ENCODE measurements at places on chromosomes 2 and 18.

- no peak for DNase-seq
These were observed 313.5 kb upstream of the SLC39A10 start for GRCh38 chr2:195343540-195343939.

- DNase-seq = no peak
These were observed 246.6 kb downstream of the SETBP1 start for GRCh38 chr18:44927127-44927849.

DNA sequence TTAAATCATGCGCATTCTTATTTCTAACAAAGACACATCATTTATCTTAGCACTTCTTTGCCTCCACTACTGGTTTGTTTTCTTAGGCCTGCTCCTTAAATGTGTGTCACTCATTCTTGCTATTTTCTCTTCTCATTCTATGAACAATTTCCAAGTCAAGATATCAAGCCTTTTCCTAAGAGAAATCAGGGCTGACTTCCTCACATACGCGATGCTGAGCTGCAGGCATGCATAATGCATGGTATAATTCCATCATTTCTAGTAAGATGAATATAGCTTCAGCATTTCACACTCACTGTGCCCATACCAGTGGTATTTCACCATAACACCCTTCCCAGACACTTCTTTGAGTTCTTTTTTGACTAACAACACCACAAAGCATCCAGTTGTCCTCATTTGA, 838.9 kb upstream of the DDX18 start:
- DNase-seq = no peak

- no peak for DNase-seq
These were observed 413.0 kb downstream of the PTPRM start for GRCh38 chr18:7980136-7980535.

- no peak for DNase-seq
These were observed 11.8 kb upstream of the KCMF1 start for GRCh38 chr2:84959095-84959565.

DNA sequence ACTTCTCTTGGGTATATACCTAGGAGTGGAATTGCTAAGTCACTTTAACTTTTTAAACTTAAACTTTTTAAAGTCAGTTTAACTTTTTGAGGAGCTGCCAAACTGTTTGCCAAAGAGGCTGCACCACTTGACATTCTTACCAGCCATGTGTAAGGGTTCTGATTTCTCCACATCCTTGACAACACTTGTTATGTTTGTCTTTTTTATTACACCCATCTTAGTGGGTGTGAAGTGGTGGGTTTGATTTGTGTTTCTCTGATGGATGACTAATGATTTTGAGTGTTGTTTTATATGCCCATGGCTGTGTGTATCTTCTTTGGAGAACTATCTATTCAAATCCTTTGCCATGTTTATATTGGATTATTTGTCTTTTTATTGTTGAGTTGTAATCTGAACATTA, 13.6 kb downstream of the ASAP2 start:
- DNase-seq = no peak

- no peak for DNase-seq
These were observed 43.1 kb downstream of the BOD1L2 start for GRCh38 chr18:57190026-57190425.

DNA sequence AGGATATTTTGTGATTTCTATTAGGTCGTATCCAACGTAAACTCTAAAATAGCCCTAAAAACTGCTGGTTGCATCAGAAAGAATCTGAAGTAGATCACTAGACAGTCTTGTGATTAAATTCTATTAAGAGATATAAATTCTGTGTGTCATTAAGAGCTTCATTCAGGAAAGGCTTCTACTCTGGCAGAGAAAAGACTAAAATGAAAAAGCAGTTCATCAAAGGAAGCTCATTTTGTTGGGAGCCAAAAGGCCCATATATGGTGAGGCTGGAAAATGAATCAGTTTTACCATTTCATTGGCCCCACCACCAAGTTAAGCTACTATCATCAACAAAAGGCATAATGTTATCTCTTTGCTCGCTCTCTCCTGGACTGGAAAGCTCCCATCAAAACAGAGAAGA, 261.1 kb downstream of the SATB2 start:
- DNase-seq = no peak

- peak; percentile 80 for DNase-seq
These were observed 706 bp upstream of the BCL11A start for GRCh38 chr2:60554074-60554645.

GRCh38 chr2:39920307-39920801, 141.3 kb upstream of the THUMPD2 start:
- DNase-seq = no peak

DNA sequence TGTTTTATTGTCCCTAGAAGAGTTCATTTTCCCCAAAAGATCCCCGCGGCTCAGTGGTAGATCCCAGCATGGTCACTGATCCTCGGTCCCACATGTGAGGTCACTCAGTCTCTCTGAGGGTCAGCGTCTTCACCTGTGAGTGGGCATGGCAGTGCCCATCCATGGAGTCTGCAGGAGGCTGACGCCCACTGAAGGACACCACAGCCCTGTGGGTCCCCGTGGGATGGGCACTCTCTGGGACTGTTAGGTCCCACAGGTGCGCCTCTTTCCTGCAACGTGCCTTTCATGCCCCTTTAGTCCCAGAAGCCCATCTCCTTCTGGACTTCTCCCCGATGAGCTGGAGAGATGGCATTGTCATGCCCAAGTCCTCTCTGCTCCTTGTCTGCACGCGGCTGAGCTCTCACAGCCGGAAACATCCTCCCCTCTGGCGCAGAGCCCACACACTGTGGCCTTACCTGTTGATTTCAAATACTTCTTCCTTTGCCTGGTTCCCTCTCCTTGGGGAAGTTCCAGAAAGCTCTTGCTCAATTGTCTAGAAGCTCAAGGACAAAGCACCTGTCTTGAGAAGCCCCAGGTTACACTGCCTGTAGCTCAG, 75.9 kb downstream of the PTGR3 start:
- DNase-seq = no peak

DNA sequence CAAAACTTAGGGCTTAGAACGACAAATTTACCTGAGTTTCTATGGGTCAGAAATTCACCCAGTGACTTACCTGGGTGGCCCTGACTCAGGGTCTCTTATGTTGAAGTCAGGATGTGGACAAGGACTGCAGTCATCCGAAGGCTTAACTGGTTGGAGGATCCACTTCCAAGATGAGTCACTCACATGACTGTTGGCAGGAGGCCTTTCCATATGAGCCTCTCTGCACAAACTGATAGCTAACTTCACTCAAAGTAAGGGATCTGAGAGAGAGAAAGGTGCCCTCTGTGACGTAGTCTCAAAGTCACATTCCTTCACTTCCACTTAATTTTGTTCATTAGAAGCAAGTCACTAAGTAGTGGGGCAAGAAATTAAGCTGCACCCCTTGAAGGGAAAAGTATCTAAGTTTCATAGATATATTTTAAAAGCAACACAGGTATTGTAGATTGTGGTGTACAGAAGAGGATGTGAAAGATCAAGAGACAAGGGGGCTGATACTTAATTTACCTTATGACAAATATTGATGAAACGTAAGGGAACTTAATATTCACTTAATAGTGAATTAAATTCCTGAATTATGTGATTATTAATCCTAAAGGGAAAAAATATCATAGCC, 48.4 kb downstream of the TANK start:
- DNase-seq = no peak

DNA sequence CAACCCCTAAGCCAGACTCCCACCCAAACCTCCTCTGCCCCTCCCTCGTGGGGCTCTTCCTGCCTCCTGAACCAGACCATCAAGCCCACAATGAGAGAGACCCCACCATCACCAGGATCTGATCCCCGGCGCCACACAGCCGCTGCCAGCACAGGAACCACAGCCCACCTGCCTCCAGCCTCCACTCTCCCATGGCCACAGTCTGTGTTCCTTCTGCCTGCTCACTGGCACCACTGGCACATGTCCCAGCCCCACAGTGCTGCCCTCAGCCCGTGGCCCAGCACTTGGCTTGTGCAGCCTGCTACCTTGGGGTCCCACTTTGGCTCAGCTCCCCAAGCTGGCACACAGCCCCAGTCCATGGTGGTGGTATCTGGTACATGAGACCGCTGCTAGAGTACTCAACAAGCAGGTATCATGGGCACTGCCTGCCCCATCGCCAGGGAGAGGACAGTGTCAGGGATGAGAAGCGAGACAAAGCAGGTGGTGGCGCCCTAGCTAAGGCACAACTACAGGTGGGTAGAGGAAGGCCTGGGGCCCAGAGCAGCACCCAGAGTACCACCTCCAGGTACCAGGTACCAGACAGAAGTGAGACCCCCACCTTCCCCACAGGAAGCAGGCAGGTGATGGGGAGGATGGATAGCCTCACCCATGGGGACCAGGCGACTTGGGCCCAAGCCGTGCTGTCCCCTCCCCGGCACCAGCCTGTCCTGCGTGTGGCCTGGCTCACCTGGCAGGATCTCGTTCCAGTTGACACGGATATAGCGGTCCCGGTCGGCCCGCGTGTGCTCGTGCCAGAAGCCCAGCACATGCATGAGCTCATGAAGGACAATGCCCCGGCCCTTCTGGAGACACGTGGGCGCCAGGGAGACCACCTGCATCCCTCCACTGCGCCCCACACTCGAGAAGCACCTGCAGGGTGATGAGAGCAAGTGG, 6.2 kb downstream of the ASTL start:
- no peak for DNase-seq

DNA sequence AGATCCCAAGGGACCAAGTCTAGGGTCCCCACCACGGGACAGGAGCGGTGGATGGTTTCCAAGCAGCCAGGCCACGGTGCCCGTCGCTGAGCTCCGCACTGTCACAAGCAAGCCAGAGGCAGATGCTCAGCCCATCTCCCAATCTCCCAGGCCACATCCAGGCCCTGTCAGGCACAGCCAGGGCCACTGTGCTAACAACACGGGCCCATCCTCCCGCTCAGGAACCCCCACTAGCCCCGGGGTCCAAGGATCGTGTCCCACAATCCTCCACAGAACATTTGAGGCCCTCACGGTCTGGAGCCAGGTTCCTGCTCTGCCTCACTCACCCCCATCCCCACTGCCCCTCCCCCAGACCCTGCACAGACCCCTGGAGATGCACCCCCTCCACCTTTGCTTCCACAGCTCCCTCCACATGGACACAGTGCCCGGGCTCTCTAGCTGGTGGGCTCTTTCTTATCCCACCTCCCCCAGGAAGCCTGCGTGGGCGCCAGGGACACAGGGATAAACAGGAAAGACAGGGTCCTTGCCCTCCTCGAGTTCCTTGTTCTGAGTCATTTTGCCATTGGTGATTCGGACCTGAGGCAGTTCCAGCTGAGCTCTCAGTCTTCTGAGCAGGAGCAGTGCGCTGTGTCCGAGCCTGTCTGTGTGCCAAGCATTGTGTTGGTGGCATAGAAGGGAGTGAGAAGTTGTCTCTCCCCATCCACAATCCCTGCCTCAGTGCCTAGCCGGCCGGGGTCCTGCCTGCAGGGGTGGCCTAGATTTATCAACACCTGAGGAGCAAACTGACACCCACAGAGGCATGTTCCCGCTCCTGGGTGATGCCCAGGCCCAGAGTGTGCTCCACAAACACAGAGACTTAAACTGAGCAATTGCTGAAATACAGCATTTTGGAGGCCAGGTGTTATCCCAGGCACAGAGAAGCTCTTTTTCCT, 7.0 kb downstream of the CROCC2 start:
- no peak for DNase-seq

DNA sequence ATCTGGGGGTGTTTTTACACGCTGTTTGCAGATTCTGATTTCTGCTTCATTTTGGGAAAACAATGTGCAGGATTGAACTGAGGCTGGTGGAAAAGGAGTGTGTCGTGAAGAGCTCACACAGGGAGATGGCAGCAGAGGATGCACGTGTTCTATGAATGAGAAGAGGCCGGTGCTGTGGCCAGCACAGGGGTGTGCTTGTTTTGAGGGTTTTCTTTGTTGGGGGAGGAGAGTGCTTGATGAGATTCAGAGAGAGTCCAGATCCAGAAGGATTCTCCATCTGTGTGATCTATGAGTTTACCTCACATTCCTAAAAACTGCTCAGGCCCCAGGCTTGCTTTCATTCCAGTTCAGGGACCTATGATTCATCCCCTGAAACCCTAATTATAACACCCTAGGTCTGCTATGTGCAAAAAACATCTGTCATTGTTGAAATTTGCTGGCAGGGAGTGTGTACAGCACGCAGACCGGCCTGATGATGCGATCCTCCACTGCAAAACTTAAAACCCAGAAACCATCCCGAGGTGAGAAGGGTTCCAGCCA, 12.1 kb downstream of the TGFA start:
- no peak for DNase-seq

DNA sequence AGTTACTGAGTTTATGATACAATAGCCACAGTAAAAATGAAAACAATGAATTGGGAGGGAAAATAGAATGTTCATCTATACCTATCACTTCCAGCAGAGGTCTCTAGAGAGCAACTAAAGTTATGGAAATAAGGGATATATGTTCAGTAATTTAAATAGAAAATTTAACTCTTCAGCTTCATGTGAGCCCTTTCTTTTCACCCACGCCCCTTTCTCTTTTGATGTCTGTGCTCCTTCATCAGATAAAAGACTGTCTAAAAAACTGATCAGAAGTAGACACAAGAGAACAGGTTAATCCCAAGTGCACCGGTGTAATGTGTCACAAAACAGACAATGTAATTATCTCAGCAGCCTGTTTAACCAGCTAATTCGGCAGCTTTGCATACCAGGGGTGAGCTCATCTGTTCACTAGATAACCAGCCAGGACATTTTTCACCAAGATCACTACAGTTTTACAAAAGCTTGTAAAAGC, 238.5 kb upstream of the ERBB4 start:
- DNase-seq = peak; percentile 25

GRCh38 chr2:102585847-102586404, 33.4 kb upstream of the SLC9A2 start:
- DNase-seq = no peak

DNA sequence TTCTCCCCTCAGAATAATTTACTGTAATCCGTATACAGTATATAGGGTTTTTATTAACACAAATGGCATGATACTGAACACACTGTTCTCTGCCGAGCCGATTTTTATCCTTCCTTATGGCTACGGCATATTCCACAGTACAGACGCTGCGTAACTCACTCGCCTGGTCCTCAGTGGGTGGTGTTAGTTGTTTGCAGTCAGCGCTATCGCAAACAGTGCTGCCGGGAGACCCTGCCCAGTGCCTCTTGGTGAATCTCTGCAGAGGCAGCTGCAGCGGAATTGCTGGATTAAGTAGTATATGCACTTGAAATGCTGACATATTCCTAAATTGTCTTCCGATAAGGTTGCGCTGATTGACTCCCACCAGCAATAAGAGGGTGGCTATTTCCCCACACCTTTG, 73.9 kb downstream of the MARCO start:
- DNase-seq = no peak

- DNase-seq = no peak
These were observed 33.6 kb upstream of the SNED1 start for GRCh38 chr2:240964704-240965295.

- DNase-seq = no peak
These were observed 888.5 kb upstream of the FSHR start for GRCh38 chr2:50042771-50043170.

GRCh38 chr2:181362561-181362960, 94.6 kb upstream of the ITGA4 start:
- DNase-seq = no peak

- no peak for DNase-seq
These were observed 15.2 kb downstream of the SRBD1 start for GRCh38 chr2:45595721-45596435.

DNA sequence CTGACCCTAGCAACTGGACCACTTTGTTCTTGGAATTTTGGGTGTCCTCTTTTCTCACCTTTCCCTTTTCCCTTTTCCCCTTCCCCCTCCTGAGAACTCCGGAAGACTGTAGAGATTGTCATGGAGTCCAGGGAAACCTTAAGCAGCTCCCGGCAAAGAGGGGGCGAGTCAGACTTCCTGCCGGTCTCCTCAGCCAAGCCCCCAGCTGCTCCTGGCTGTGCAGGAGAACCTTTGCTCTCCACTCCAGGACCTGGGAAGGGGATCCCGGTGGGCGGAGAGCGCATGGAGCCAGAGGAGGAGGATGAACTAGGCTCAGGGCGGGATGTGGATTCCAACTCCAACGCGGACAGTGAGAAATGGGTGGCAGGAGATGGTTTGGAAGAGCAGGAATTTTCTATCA, 20.5 kb downstream of the SETBP1 start:
- DNase-seq = no peak
